Tibial nerve (tissue), 4 donors: ENCODE measurements at places on chromosomes 2 and 18.

DNA sequence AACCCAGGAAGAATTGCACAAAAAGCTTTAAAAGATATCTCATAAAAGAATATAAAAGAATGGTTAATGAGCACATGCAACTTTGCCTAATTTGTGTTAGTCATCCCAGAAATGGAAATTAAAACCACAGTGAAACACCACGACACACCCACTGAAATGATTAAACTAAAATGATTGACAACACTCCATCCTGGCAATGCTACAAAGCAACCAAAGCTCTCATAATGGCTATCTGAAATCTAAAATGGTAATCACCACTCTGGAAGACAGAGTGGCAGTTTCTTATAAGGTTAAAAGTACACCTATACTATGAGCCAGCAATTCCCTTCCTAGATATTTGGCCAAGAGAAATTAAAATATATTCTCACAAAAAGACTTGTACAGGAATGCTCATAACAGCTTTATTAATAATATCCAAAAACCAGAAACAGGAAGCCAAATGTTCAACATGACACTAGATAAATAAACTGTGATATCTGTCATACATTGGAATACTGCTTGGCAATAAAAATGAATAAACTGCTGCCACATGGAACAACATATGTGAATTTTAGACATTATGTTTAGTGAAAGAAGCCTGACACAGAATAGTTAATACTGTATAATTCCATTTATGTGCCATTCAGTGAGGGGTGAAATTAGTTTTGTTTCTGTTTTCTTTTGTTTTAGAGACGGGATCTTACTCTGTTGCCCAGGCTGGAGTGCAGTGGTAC lies 105.3 kb upstream of the BCL2L11 start:
- no peak for DNase-seq

DNA sequence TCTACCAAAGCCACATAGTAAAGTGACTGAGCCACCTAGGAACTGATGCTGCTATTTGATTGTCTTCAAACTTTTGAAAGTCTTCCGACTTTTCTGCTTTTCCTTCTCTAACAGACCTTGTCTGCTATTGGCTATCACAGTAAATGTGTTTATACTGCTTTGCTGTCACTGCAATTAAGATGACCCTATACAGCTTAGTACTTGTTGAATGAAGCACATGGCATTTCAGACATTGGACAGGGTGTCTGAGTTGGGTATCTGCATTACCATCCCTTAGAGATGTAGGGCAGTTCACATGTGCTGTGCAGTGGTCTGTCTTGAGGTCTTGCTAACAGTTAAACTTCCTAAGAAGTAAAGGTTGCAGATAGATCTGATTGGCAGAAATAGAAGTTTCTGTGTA lies 3.6 kb downstream of the WDR43 start:
- no peak for DNase-seq

GRCh38 chr18:79323471-79323870 lies 72.3 kb upstream of the NFATC1 start:
- no peak for DNase-seq

DNA sequence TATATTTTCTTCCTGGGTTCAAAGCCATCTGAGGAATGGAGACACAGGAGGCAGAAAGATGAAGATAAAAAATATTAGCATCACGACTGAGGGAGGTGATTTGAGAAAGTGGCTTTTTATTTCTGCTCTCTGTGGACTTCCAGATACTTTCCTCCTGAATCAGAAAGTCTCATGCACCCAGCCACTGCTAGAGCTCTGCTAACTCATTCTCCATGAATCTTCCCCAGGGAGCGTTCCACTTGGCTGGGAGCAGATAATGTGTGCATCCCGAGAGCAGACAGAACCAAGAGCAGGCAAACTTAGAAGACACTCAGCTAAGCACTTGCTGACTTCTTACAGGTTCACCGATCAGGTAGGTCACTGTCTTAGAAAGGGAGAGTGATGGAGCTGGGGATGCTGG lies 264.1 kb upstream of the THUMPD2 start:
- no peak for DNase-seq

- DNase-seq: no peak
Observed at GRCh38 chr18:63058521-63058920, 261.0 kb downstream of the BCL2 start.

DNA sequence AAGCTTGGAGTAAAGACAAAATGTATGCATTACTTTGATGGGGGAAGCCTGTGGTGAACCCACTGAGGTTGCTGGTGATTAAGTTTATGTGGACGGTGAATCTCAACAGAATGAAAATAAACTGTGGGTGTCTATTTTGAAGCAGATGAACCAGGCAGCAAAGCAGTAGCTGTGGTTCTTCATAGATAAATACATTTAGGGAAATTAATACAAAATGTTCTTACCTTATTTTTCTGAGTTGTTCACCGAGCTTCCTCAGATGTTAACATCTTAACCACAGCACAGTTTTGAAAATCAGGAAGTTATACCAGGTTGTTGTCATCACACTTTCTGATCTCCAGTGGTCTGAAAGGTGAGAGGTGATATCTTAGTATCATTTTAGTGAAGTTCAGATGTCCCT lies 53.9 kb downstream of the NCK2 start:
- no peak for DNase-seq

- DNase-seq: no peak
Observed at GRCh38 chr2:16900405-16901025, 234.9 kb upstream of the CYRIA start.

DNA sequence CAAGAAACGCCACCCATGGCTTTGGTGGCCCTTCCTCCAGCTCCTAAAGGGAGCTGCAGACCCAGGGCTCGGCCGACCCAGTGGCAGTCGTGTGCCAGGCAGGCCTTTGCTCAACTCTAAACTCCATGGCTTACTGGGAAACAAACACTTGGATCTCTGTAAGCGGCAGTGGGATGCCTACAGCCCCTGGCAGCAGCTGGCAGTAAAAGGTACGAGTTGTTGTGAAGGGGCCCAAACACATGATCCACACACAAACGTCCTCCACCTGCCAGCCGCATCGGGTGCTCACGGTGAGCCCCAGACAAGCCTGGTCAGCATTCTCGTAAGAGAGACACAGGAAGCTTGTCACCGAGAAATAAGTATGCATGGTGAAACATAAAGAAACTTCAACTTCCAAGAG lies 214.9 kb downstream of the MGAT5 start:
- DNase-seq: no peak

DNA sequence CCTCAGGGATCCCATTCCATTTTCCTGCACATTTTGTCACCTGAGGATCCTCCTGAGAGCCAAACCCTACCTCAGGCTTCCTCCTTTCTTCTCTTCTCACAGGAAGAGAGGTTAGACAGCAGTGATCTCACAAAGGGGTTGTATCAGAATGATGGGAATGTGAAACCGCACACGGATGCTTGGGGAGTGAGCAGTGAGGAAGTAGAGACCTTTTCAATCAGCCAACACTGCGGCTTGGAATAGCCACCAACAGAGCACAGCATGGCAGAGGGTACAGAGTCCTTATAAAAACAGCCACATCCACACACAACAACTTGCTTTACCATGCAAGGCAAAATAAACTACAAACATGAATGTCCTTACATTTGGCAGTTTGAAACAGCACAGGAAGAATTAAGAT lies 8.7 kb downstream of the TMEM182 start:
- no peak for DNase-seq

DNA sequence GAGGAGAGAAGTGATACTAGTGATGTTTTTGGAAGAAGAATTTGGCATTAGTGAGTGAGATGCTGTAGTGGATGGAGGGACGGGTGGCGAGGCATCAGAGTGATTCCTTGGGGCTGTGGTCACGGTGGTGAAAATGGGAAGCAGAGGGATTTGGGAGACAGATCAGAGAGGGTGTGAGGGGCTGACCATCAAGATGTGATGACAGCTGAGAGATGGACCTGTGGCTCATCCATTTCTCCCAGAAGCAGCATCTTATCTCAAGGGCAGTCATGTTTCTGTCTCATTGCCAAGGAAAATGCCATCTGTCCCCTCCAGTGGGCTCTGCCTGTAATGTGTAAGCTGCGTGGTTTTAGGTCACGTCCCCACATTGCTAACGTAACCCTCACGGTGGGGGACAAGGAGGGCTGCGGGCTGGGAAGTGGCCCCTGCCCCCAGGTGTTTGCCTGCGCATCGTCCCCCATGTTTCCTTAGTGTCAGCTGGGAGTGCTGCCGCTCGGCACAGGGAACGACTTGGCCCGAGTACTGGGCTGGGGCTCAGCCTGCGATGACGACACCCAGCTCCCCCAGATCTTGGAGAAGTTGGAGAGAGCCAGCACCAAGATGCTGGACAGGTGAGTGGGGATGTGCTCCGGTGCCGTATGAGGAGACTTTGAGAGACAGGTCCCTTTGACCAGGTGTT lies 91.0 kb downstream of the DGKD start:
- no peak for DNase-seq

DNA sequence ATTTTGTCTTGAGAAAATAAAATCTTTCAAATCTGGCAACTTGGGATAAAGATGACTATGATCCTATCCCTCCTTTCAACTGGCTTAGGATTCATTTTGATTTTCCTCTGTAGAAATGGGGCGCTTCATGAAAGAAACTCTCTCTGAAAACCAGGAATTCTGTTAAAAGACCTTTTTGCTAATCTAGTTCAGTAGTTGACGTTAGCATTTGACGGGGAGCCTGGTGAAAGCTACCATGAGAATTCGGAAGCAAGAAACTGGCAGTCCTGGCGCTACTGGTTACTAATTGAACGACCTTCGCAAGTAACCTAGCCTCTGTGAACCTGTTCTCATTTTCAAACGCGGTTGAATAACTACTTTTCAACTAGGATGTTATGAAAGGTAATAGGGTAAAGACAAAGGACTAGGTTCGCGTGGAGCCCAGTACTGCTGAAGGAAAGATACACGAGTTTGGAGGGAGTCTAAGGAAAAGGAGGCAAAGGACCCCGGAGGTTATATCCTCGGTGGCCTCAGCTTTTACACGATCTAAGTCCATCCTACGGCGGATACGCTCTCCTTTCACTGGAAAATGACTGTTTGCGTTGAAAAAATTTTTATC lies 604 bp upstream of the STK11IP start:
- DNase-seq: no peak

GRCh38 chr2:131146231-131146630 lies 41.1 kb downstream of the PLEKHB2 start:
- no peak for DNase-seq

DNA sequence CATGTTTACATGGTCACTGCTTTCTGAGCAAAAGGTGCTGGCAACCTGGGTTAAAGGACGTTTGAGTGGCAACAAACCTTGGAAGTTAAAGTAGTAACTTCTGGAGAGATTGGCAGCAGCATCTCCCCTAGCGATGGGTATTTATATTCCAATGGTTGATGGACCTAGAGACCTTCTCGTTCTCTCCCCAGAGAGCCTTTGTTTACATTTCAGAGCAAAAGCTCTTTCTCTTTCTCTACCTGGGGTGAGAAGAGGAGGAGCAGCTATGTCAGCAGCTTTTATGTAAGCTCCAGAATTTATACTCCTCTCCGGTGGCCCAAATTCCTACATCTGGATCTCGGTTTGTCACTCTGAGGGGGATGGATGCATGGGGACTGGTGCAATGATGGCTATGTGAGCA lies 213.7 kb upstream of the ARL4C start:
- DNase-seq: no peak

- no peak for DNase-seq
Observed at GRCh38 chr2:20829861-20830260, 7.0 kb upstream of the LDAH start.

- DNase-seq: peak; percentile 37
Observed at GRCh38 chr2:26720322-26721114, 28.0 kb downstream of the KCNK3 start.

GRCh38 chr18:2916184-2916583 lies 69.4 kb downstream of the EMILIN2 start:
- no peak for DNase-seq

DNA sequence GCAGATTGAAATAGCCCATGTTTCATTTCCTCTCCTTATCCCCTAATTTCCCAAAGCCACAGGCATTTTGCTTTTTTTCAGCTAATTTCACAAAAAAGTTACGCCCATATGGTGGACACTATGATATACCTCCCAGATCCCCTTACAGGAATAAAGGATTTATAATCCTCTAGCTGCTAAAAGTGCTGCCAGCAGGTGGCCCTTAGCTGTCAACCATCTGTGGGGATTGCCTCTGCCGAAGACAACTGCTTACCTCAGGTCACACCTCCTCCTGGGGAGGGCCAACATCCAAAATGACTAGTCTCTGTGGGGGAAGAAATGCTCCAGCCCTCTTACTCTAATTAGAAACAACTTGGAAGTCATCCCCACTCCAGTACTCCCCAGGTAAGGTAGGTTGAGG lies 61.0 kb upstream of the EPB41L3 start:
- no peak for DNase-seq

GRCh38 chr2:188076149-188077056 lies 215.3 kb upstream of the GULP1 start:
- DNase-seq: no peak

- DNase-seq: no peak
Observed at GRCh38 chr2:217286833-217287232, 427.0 kb upstream of the TNP1 start.
